ENCODE measurements at places on chromosomes 4 and X.
A peak's percentile ranks its signal among the peaks of the same experiment; 100 is the strongest.

DNA sequence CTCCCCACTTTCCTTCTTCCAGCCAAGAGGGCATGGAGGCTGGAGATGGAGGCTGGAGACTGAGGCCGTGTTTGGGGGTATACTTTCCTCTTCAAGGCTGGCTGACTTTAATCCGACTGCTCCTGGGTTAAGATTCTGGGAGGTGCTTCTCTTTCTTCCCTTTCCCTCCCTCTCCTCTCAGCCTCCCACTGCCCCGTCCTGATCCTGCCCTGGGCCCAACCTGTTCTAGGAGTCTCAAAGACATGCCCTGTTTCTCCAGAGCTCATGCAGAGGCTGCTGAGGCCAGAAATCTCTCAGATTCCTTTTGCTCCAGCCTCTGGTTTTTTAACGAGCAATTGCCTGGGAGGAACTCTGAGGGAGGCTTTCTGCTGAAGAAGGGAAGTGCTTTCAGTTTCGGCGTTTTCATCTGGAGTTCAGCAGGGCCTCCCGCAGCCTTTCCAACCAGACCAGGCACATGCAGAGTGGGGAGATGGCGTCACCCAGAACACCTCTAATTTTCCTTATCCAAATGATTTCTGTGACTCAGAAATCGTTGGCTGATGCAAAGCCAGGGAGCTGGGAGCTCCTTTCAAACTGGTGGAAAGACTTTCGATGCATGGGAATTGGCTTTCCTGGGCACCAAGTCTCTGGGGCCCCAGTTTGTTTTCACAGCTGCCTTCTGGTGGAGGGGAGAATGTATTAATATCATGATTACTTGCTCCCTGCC is 34.5 kb upstream of the FAM9C start:
- no peaks in the 10 kb centered on the region for H3K36me3 ChIP-seq
- no peaks in the 10 kb centered on the region for H3K27me3 ChIP-seq
- peak overlapping the region; percentile 83 for H3K27ac ChIP-seq
- peak; percentile 53 for DNase-seq

GRCh38 chrX:27903960-27904359 is 77.3 kb downstream of the DCAF8L1 start:
- no peak overlapping the region for H3K27ac ChIP-seq
- no peaks in the 10 kb centered on the region for H3K36me3 ChIP-seq
- H3K4me1 ChIP-seq, result no peaks in the 10 kb centered on the region
- no peaks in the 10 kb centered on the region for H3K27me3 ChIP-seq
- no peak for DNase-seq
- no peak overlapping the region for H3K4me3 ChIP-seq

- no peaks in the 10 kb centered on the region for H3K4me1 ChIP-seq
- H3K27ac ChIP-seq, result no peak overlapping the region
- H3K27me3 ChIP-seq, result no peaks in the 10 kb centered on the region
- no peaks in the 10 kb centered on the region for H3K36me3 ChIP-seq
- no peak for DNase-seq
Measured at GRCh38 chr4:186820391-186820891, 96.8 kb upstream of the FAT1 start.

- no peak overlapping the region for H3K4me3 ChIP-seq
- no peaks in the 10 kb centered on the region for H3K4me1 ChIP-seq
- no peaks in the 10 kb centered on the region for H3K36me3 ChIP-seq
- no peak overlapping the region for H3K27ac ChIP-seq
- no peak for DNase-seq
Measured at GRCh38 chr4:129146639-129147038, 50.7 kb downstream of the C4orf33 start.

DNA sequence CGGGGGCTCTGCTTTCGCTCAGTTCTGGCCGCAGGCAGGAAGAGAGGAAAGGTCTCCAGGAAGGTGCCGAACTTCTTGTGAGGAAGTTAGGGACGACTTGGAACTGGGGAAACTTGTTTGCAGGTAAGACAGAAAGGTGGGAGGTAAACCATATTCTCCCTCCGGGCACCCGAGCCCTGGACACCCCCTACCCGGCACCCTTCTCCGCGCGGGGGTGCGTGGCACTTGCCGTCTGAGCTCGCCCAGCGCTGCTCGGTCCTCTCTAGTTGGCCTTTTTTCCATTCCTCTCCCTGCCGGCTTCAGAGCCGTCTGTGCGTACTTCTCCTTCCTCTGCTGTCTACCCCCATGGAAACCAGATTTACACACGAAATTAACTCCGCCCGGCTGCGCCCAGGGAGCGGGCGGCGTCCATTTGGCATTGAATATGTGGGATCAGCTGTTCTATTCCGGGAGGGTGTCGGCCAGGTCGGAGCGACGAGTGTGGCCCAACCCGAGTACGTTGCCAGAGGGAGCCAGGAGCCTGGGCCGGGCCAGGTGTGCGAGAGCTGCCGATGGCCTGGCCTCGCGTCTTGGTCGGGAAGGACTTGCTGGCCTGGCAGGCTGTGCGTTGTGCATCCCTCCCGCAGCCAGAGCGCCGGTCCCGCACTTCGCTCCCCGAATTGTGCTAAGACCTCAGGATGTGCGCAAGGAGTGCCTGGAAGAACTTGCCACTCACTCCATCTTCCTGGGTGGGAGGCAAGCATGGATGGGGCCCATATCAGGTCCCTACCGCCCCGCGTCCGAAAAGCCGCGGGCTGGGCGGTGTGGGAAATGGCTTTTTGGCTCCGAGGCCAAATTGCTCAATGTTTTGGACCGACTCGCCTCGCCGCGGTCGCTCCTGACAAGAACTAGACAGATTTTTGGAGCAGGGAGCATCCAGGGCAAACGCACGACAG is 1.7 kb downstream of the PDGFRA start:
- H3K4me3 ChIP-seq, result peak overlapping the region; percentile 58
- H3K27ac ChIP-seq, result peak overlapping the region; percentile 82
- peaks cover 70% of the 10 kb centered on the region for H3K27me3 ChIP-seq
- no peaks in the 10 kb centered on the region for H3K36me3 ChIP-seq

GRCh38 chr4:47839259-47839658 is 1.4 kb upstream of the CORIN start:
- peaks cover 4% of the 10 kb centered on the region for H3K36me3 ChIP-seq
- H3K27me3 ChIP-seq, result no peaks in the 10 kb centered on the region

DNA sequence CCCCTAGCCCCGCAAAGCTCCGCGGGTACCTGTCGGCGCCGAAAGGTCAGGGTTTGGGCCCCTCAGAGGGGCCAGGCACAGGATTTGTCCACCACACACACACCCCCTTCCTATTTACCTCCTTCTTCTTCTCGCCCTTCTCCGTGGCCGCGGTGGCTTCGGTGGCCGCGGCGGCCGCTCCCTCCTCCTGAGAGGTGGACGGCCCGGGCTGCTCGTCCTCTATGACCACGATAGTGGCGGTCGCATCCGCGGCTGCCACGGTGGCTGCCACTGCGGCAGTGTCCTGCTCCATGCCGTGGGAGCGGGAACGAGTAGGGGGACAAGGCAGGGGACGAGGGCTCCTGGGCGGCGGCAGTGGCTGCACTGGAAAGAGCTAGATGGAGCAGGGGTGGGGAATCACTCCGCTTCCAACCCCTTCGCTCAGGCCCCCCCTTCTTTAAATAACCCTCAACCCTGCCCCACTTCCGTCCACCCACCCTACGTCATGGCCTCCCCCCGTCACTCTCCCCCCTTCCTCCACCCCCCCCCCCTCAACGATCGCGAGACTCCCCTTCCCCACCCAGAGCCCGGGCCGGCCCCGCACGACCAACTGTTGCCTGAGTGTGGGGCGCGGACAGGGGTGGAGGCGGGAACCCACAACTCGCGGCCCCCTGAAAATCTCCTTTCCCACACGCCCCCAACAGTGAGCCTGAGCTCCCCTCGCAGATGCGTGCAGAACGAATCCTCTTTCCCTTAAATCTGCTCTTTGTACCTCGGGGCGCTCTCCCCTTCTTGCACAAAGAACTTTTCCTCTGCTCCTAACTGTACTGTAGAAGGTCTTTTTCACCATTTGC is at the start of gene SMARCA1:
TSS of gene SMARCA1 (minus strand) at position 412 of the 833 bp plus-strand sequence. CDS start at position 292, 120 bp downstream.
- H3K27me3 ChIP-seq, result no peaks in the 10 kb centered on the region
- peak; percentile 63 for DNase-seq
- H3K27ac ChIP-seq, result peak within 1 kb of the TSS; percentile 93
- peak within 1 kb of the TSS; percentile 91 for H3K4me3 ChIP-seq

- no peak overlapping the region for H3K4me3 ChIP-seq
- no peaks in the 10 kb centered on the region for H3K36me3 ChIP-seq
- no peak for DNase-seq
- H3K27me3 ChIP-seq, result no peaks in the 10 kb centered on the region
Measured at GRCh38 chrX:9356846-9357245, 108.0 kb upstream of the TBL1X start.

DNA sequence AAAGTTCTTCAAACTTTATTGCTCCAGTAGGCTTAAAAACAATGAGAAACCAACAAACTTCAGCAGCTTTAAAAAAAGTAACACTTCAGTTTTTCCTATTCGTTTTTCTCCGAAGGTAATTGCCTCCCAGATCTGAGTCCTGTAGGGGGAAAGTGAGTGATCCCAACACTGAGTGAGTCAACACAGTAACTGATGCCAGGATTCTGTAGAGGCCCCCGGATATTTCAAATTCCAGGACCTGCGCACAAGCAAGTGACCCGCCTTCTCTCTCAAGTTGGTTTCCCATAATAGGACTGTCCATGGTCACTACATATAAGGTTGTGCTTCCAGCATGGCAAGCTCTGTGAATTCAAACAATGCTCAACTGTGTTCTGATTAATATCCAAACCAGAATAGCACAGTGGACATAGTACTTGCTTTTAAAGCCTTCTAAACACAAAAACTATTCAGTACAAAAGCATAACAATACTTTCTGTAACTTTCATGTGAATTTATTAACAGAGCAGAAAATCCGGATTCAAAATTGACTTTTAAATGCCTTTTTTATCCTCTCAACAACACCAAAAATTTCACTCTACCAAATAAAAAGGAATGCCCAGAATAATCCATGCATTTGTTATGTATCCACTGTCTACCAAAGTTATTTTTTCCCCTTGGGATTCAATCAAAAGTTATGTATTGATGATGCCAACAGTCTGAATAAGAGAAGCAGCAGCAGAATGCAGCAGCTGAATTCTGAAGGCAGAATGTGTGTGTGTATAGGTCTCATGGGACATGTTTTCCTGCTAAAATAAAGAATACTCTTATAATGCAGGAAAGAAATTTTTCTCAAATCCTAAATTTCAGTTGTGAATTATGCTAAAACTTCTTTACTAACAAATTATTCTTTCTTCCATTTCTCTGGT is at the start of gene DMD:
TSS of gene DMD (minus strand) at position 194 of the 905 bp plus-strand sequence. CDS start 237 bp downstream, outside the sequence.
- peak within 1 kb of the TSS; percentile 53 for H3K4me3 ChIP-seq
- no peaks in the 10 kb centered on the region for H3K36me3 ChIP-seq
- H3K27ac ChIP-seq, result peak within 1 kb of the TSS; percentile 58
- H3K4me1 ChIP-seq, result no peaks in the 10 kb centered on the region

GRCh38 chrX:16067886-16068515 is 55.4 kb upstream of the GRPR start:
- H3K4me3 ChIP-seq, result no peak overlapping the region
- no peak for DNase-seq
- no peak overlapping the region for H3K27ac ChIP-seq
- no peaks in the 10 kb centered on the region for H3K27me3 ChIP-seq

DNA sequence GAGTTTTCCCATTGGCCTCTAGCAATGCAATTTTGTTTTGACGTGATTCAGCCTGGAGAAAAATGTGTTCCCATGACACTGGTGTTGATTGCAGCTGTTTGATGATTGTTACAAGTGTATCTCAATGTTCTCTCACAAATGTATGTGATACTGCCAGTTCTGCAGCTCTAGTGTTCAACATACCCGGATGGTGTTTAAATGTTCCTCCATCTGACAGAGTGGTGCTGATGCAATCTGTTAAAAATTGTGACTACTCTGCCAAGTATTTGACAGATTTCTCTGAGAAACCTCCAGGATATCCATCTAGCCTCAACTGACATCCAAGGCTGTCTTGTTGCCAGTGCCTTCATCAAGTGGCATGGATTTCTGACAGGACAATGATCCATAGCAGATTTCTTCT is 657.2 kb upstream of the DIAPH2 start:
- no peak for DNase-seq
- no peak overlapping the region for H3K4me3 ChIP-seq
- no peaks in the 10 kb centered on the region for H3K36me3 ChIP-seq
- no peaks in the 10 kb centered on the region for H3K27me3 ChIP-seq
- no peaks in the 10 kb centered on the region for H3K4me1 ChIP-seq
- no peak overlapping the region for H3K27ac ChIP-seq

DNA sequence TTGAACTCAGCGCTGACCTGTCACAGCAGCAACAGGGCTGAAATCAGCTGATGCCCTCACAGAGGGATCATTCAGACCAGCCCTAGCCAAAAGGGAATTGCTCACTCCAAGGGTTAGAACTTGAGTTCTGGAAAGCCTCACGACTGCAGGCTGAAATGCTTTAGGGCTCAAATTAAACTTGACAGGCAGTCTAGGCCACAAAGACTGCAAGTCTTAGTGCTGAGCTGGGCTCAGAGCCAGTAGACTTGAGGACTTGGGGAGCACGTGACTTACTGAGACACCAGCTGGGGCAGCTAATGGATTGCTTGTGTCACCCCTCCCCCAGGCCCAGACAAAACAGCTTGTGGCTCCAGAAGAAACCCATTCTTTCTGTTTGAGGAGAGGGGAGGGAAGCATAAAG is 119.0 kb upstream of the SLC6A14 start:
- no peaks in the 10 kb centered on the region for H3K4me1 ChIP-seq
- no peak for DNase-seq
- H3K36me3 ChIP-seq, result no peaks in the 10 kb centered on the region
- H3K4me3 ChIP-seq, result no peak overlapping the region
- no peak overlapping the region for H3K27ac ChIP-seq
- no peaks in the 10 kb centered on the region for H3K27me3 ChIP-seq

GRCh38 chrX:10397349-10397748 is 223.0 kb downstream of the MID1 start:
- no peaks in the 10 kb centered on the region for H3K4me1 ChIP-seq
- no peaks in the 10 kb centered on the region for H3K36me3 ChIP-seq
- no peaks in the 10 kb centered on the region for H3K27me3 ChIP-seq
- no peak overlapping the region for H3K27ac ChIP-seq
- no peak for DNase-seq

DNA sequence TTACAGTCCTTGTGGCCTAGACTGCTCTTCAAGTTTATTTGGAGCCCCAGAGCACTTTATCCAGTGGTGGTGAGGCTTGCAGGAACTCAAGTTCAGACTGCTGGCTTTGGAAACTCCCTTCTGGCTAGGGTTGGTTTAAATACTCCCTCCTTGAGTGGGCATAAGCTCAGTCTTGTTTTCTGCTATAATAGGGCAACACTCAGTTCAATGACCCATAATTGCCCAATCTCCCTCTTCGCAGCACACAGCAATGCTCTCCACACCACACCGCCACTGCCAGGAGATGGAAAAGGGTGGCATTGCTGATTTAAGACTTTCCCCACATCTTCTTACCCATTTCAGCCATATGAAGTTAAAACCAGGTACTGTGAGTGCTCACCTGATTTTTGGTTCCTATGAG is 27.9 kb upstream of the USP38 start:
- H3K27ac ChIP-seq, result no peak overlapping the region
- H3K4me3 ChIP-seq, result no peak overlapping the region
- peaks cover 6% of the 10 kb centered on the region for H3K36me3 ChIP-seq
- no peaks in the 10 kb centered on the region for H3K4me1 ChIP-seq
- H3K27me3 ChIP-seq, result no peaks in the 10 kb centered on the region

GRCh38 chr4:184825141-184825895 is 450 bp downstream of the ACSL1 start:
- H3K27ac ChIP-seq, result peak overlapping the region; percentile 63
- H3K36me3 ChIP-seq, result no peaks in the 10 kb centered on the region
- no peaks in the 10 kb centered on the region for H3K27me3 ChIP-seq
- peaks cover 22% of the 10 kb centered on the region for H3K4me1 ChIP-seq

GRCh38 chr4:43233321-43233720 is 340.8 kb downstream of the GRXCR1 start:
- no peaks in the 10 kb centered on the region for H3K4me1 ChIP-seq
- H3K36me3 ChIP-seq, result no peaks in the 10 kb centered on the region
- no peak for DNase-seq
- no peaks in the 10 kb centered on the region for H3K27me3 ChIP-seq
- no peak overlapping the region for H3K27ac ChIP-seq

GRCh38 chrX:151852294-151852693 is 60.4 kb upstream of the MAGEA4 start:
- no peak for DNase-seq
- H3K27ac ChIP-seq, result no peak overlapping the region
- H3K27me3 ChIP-seq, result no peaks in the 10 kb centered on the region
- no peak overlapping the region for H3K4me3 ChIP-seq
- H3K36me3 ChIP-seq, result no peaks in the 10 kb centered on the region

All from tibial artery (tissue), 4 donors.